ENCODE measurements at places on chromosomes 3 and 15.

DNA sequence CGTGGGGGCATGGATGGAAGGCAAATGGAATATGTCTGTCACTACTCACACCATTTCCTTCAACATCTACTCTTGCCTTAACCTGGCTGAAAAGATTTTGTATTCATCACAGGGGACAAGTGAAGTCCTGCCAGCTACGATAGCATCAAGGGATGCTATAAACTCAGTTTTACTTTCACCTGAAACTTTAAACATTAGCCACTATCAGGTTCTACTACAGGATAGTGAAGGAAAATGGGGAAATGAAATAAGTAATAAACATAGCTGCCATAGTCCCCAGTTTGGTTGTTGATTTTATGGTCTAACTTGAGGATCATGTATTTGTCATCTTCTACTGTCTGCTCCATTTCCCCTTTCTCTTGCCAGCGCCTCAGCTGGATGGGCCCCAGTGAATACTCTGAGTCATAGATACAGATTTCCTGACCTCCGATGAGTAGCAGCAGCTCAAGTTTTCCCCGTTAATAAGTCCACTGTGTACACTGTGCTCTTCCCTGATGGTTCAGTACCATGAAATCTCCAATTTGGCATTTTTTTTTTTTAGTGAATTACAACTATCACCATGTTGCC lies 338.2 kb upstream of the SLCO3A1 start:
- DNase-seq = no peak

GRCh38 chr3:82354228-82354627 lies 592.8 kb upstream of the GBE1 start:
- DNase-seq = no peak

DNA sequence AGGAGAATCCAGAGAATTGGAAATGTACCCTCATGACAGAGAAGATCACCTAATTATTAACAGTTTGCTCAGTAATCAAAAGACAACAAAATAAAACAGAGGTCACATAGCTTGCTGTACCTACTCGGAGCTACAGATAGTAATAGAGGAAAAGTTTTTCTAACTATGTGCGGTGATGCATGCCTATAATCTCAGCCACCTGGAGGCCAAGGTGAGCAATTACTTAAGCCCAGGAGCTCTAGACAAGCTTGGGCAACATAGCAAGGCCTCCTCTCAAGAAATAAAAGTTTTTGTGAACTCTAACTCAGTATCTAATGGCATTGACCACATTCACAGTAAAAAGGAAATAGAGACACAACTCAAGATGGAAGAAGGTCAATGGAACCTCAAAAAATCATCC lies 243.6 kb downstream of the ATP8B4 start:
- no peak for DNase-seq

DNA sequence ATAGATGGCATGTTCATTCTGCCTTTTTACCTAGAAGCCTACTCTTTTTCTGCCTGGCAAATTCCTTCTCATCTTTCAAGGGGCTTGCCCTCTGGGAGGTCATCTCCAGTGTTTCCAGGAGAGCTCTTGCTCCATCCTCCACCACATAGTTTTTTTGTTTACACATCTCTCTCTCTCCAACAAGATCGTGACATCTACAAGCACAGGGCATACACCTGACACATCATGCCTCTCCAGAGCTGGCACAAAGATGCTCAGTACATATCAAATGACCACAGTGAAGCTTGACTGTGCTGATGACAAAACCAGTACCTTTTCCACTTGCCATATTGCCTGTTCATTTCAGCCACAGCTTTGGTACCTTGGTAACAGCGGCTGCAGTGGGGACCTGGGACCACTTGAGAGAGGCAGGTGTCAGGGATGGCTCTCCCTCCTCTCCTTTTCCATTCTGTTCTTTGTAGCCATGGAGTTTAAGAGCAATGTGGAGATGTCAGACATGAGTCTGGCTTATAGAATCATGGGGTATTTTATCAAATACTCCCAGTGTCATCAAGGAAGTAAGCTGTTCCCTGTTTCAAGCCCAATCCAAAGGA lies 15.4 kb downstream of the ALPK3 start:
- no peak for DNase-seq

- DNase-seq = no peak
Measured at GRCh38 chr3:64440498-64440897, 215.2 kb upstream of the PRICKLE2 start.

DNA sequence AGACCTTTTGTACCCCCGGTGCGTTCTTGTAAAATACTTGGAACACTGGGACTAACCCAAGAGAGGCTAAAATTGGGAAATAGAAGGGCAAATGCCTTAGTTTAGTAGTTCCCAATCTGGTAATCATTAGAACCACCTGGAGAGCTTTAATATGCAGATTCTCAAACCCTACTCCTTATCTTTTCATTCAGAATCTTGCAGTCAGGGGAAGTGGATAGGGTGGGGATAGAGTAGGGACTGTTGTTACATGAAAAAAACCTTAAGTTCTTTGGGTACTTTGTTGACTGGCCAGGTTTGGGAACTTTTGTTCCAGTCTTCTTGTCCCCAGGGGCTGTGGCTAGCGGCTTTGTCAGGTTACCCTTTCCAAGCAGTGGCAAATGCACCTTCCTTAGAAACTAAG lies 15.9 kb downstream of the MAPKBP1 start:
- no peak for DNase-seq

DNA sequence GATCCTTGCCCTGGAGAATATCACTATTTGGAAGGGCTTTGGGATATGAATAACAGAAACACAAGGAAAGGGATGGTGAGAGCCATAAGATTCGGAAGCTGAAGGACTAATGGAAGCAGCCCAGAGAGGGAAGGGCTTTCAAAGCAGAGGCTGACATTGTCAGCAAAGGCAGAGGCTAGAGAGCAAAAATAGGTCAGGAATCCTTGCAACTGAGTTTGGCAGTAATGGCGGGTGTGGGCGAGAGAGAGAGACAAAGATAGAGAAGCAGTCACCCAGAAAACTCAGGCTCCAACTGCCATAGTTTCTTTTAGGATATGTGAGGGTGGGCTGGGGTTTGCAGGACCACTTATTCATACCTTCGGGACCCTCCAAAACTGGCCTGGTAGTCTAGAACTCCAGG lies 248.6 kb downstream of the OPA1 start:
- no peak for DNase-seq

- no peak for DNase-seq
Measured at GRCh38 chr3:127729556-127730056, 56.9 kb downstream of the ABTB1 start.

GRCh38 chr3:172953571-172953970 lies 187.5 kb downstream of the SPATA16 start:
- no peak for DNase-seq

DNA sequence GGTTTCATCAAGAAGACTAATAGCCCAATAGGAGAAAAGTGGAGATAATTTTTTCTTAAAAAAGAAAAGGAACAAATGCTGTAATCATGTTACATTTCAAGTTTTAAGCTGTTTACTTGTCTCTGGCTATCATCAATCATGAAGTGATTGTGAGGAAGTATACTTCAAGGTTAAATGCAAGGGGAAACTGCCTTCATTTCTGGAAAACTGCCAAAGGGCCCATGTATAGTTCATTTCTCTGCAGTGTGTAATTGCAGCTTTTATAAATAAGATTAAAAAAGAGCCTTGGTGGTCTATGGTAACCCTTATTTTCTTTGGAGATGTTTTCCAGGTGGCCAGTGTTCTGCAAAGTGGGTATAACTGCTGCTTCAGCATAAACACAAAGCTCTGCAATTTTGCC lies 101.9 kb downstream of the GRM7 start:
- DNase-seq = no peak

GRCh38 chr3:23985747-23986544 lies 40.9 kb downstream of the NR1D2 start:
- no peak for DNase-seq

DNA sequence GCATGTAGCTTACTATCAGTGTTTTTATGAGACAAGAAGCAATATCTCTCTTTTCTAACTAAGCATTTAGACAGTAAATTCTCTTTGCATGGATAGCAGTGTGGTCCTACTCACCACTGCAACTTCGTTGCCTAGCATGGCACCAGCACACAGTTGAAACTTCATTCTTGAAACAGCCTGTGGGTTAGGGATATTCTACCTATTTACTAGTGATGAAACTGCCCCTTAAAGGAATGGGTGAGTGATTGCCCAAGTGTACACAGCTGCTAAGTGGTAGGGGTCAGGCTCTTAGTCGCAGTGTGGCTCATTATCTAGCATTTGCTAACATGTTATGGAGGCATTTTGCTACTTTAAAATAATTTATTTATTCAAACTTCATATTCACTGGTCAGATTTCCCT lies 78.4 kb downstream of the CHL1 start:
- DNase-seq = no peak

GRCh38 chr15:60017538-60018520 lies 13.7 kb downstream of the FOXB1 start:
- DNase-seq = no peak

DNA sequence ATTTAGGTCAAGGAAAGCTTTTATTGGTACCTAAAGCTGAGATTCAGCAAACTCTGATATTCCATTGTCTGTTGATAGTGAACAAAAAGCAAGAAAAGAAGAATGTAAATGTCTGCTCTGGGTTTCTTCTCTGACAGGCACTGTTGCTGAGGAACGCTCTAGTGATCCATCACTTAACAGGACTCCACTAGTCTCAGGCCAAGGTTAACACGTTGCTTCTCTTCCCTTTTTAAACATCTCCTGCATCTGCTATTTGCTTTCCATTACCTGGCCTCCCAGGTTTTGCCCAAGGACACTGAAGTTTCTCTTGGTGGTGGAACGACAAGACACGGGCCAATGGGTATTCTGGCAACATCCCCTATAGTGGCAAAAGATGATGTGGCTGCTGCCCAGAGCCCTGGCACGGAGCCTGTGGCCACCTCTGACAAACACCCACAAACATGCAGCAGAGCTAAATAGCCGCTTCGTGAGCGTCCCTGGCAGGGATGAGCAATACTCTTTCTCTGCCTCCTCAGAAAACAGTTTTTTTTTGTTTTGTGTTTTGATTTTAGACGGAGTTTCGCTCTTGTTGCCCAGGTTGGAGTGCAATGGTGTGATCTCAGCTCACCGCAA lies 97.8 kb upstream of the AKAP13 start:
- no peak for DNase-seq

DNA sequence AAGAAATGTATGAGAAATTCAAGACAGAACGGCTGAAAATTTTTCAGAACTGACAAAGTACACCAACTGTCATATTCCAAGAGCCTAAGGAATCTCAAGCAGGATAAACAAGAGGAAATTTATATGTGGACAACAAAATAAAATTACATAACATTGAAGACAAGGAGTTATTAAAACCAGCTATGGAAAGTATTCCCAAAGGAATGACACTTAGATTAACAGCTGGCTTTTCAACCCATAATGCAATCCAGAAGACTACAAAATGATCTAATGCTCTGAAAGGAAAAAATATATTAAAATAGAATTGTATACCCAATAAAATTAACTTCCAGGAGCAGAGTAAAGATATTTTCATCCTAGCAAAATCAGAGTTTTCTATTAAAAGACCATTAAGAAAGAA lies 132.2 kb upstream of the BNIP2 start:
- DNase-seq = no peak

DNA sequence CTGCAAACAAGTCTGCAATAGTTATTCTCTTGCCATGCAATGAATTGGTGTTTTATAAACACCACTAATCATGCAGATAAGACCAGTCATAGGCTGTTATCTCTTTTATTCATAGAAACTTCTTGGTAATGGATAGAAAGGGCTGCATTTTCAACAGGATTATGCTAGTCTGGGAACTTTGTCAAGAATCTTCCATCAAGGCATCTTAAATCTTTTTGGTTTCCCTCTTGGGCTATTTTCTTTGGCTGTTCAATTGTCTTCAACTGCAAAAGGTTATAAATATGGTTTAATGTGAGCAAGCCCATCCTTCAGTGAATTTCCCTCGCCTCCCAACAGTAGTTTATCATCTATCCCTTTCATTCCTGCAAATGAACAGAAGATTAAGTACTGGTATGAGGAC lies 59.0 kb upstream of the MINAR1 start:
- DNase-seq = no peak

GRCh38 chr3:143367171-143367570 lies 247.6 kb downstream of the CHST2 start:
- no peak for DNase-seq

GRCh38 chr15:88493844-88494243 lies 26.3 kb downstream of the MRPS11 start:
- DNase-seq = no peak

DNA sequence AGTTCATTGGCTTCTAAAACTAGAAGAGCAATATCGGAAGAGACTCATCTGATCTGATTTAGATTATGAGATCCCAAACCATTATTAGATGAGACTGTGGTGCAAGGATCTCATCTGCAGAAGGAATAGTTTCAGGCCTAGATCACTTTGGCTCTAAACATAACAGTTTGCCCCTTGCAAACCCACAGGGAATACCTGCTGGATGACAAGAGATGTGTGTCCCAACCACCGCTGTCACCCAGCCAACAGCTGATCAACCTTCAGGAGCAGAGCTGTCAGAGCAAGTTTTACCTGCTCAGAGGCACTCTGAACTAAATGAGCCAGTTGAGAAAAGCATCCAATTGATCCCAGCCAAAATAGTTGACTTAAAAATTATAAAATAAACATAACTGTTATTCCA lies 64.0 kb upstream of the ST3GAL6 start:
- no peak for DNase-seq

GRCh38 chr3:60909526-60909925 lies 341.7 kb downstream of the FHIT start:
- no peak for DNase-seq

DNA sequence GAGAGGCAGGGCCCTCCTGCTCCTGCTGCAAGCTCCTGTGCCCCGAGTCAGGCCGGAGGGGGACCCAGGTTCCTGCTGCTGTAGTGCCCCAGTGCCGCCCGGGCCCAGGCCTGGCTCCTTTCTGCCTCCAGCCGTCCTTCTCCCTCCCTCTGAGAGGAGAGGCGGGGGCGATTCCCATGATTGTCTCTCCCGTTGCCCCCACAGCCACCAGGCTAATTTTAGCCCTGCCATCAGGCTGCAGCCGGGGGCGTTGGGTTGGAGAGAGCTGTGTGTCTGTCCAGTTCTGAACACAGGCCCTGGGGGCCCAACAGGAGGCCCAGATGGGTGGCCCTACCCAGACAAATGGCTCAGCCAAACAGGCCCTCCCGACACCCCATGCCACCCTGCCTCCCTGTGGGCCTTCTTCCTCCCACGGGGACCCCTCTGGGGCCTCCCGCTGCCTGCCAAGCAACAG lies 214.8 kb downstream of the TBC1D2B start:
- no peak for DNase-seq

DNA sequence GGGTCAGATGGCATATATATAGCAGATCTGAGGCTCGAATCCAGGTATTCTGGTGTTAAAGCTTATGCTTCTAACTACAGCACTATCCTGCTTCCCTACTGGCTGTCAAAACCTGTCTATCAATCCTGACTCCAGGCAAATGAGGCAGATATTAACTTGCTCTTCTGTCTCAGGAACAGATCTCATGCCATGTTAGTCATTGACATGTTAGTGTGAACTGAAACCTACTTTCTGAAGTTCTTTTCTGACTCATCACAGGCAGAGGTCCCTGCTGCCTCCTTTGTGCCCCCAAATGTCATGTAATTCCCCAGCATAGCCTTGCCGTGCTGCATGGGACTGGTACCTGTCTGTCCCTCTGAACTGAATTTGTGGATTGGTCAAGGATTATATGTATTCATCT lies 125.0 kb upstream of the SMAD3 start:
- no peak for DNase-seq

GRCh38 chr15:70259028-70259424 lies 161.3 kb upstream of the TLE3 start:
- DNase-seq = no peak

Measured in glomerular endothelial cell (primary cell).